ENCODE measurements at places on chromosomes 7 and 10.

- no peak for DNase-seq
These were observed 394.7 kb upstream of the AKR1E2 start for GRCh38 chr10:4431114-4431863.

GRCh38 chr10:124476043-124476725, 14.6 kb downstream of the LHPP start:
- no peak for DNase-seq

- no peak for DNase-seq
These were observed 23.9 kb downstream of the MACC1 start for GRCh38 chr7:20193242-20193777.

DNA sequence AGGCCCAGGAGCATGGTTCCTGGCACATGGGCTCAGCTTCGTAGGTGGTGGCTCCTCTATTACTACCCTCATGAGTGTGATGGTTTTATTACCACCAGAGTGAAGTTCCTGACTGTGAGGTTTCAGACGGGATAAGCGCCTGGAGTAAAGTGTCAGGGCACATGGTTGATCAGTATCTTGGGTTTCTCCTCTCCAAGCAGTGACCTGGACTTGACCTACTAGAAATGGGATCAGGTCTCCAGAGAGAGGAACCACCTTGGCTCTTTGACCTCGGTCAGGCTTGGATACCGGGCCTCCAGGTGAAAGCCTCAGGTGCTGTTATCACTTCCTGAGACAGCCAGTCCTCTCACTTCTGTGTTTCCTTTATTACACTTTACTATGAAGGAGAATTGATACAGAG, 67.7 kb downstream of the GRK5 start:
- DNase-seq = no peak

DNA sequence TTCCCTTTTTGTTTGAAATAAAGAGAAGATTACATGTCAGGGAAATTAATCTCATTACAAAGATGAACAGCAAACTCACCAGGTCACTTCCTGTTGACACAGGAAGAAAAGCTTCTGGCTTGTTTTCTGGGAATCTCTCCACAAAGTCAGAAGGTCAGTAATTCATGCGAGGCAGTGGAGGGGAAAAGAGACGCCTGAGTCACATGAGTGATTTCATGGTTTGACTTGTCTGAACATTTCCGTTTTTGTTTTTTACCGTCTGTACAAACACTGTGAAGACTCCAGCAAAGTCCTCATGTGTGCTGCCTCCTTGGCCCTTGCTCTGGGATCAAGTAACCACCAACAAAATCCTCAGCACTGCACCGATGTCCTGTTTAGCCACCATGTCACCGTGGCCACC, 2.5 kb upstream of the HABP2 start:
- DNase-seq = no peak

DNA sequence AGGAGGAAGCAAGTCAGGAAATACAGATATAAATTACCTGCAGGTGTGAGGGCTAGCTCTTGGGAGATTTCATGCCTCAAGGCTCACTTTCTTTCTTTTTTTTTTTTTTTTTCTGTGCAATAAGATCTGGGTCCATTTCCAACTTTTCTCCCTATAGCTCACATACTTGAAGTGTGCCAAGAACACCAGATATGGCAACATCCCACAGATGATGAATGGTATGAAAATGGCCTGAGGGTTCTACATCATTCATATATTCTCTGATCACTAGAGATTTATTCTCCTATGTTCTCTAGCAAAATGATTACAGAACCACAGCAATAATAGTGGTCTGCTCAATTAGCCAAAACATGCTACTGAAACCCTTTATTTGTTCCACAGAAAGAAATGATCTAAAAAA, 117.2 kb downstream of the LRRTM3 start:
- DNase-seq = no peak

DNA sequence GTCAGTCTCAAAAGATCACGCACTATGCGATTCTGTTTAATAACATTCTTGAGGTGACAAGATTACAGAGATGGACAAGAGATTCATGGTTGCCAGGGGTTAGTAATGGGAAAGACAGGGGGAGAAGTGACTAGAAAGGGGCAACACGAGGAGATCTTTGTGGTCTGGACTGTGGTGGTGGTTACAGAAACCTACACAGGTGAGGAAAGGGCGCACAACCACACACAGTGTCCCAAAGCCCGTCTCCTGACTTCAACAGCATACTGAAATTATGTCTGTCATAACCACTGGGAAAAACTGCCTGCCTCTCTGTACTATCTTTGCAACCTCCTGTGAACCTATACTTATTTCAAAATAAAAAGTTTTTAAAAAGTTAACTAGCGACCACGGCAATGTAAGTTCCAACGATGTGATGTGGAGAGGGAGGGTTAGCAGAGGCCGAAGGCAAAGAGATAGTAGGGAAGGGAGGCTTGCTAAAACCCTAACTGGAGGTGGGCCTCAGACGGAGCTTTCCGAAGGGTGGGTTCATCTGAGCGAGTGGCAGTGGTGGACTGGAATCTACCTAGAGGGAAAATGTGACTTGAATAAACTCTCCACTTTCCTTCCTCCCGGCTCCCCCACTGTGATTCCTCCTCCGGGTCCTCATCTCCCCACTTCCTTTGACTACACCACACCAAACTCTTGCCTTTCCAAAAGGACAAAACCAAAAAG, 43.7 kb downstream of the GNA12 start:
- no peak for DNase-seq

- no peak for DNase-seq
These were observed 128.4 kb downstream of the NRBF2 start for GRCh38 chr10:63261496-63261895.

DNA sequence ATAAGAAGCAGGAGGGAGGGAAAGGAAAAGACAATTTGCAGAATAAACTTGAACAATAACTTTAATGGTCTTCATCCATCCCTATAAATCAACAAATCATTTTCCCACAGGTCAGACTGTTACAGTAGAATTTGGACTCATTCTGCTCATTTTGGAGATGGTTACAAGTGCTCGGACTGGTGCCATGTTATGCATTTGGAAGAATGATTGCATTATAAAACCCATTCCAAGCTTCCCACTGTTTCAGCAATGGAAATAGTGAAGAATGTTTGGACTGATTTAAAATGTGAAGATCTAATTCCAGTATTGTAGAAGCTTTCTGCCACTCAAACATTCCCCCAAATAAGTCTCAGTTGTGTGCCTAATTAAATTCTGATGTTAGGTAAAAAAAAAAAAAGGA, 99.7 kb upstream of the ZEB1 start:
- DNase-seq = no peak

DNA sequence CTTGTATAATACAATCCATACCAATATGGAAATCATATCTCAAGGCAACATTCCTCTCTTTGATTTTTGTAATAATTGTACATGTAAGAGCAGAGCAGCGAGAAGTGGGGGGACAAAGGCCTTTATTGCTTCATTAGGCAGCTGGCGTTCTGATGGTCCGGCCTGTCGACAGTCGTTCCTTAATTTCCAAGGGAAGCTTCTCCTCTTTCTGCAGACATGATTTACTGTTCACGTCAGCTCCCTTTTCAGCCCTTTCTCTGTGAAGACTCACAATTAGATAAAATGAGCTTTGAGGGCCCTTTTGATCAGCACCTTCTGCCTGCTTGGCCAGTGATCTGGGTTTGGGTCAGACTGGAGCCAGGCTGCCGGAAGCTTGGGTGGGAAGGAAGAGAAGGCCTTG, 65.6 kb upstream of the CTBP2 start:
- DNase-seq = no peak

- no peak for DNase-seq
These were observed 31.6 kb downstream of the SLC16A12 start for GRCh38 chr10:89503652-89504370.

DNA sequence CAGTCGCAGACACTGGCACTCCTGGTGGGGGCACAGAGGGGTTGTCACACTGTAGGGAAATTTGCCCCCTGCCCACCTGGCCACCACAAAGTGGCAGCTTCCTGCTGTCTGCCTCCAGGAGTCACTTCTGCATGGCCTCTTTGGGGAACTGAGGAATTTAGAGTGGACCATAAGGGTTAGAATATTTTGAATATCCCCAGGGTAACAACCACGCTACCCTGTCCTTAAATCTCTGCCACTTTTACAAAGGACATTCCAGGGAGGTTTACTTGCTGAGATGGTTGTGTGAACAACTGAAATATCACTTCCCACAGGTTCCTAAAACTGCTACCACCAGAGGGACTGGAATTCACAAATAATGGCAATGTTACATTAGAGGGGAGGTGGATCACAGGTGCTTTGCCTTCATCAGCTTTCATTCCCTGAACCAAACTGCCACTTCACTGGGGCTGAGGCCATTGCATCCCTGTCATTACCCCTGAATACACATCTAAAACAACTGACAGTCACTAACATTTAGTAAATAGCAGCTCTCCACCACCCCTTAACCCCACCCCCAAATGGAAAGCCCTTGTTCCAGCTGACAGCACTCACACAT, 88.1 kb upstream of the IFRD1 start:
- DNase-seq = no peak

DNA sequence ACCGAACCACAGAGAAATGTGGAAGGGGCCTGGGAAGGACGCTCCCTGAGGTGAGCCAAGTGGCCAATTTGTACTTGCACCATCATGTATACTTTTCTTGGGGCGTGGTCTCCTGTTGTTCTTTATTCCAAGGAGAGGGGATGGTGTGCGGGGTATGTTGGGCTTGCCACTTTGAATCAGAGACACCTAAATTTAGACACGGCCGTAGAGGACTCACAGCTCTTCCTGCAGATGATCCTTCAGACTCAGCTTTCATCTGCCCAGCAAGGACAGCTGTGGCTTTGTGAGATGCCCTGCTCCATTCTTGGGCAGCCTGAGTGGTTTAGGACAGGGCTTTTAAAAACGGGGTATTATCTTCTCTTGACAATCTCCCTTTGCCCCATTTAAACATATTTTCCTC, 473.2 kb downstream of the REEP3 start:
- no peak for DNase-seq

DNA sequence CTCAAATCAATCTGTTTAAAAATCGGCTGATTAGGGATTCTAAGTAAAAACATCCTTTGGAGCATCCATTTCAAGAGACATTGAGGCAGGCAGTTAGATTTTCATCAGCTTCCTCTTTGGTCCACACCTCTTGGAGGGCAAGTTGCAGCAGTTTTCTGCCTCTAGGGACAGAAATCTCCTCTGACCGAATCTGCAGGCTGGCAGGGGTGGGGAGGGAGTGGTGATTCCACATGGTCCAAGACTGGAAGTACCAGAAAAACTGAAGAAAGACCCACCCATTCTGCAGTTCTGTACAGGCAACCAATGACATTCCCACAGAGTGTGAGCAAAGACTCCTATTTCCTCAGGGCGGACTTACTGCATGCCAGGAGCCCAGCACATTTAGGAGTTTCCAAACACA, 29.0 kb downstream of the FGFBP3 start:
- no peak for DNase-seq
